ENCODE measurements at places on chromosomes 6 and 20.

DNA sequence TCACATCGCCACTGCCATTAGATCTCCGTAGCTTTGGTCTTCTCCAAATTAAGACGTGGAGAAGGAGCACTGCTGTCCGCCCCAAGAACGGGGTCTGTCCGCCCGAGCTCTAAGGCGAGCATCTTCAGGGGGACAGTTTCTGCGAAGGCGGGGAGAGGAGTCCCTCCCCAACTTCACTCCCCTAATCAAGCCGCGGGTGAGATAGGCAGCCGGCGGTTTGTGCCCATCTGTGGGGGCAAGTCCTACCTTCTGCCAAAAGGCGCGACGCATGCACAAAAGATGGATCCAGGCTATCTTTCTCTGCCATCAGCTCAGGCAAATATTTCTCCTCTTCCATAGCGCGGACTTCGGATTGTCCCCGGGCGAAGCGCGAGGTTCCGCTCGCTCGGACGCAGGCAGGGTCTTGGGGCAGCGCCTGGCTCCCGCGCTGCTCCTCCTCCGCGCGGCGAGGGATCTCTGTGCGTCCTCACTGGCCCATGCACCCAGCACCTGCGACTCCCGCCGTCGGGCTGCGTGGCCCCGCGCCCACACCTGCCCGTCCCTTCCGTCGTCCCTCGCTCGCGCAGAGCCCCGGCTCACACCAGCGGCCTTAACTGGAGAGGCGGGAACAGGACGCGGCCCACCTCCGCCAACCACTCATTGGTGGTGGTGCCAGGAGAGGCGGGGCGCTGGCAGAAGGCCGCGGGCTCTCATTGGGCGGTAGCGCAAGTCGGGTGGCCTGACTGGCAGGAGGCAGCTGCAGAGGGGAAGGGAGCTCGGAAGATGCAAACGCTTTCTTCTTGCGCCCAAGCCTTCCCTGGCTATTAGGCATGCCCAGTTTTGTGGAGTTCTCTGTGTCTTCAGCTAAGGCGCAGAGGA lies at the start of gene KHDRBS2:
KHDRBS2 (minus strand) TSS at position 614 of the 858 bp plus-strand sequence.
- no peak for DNase-seq

DNA sequence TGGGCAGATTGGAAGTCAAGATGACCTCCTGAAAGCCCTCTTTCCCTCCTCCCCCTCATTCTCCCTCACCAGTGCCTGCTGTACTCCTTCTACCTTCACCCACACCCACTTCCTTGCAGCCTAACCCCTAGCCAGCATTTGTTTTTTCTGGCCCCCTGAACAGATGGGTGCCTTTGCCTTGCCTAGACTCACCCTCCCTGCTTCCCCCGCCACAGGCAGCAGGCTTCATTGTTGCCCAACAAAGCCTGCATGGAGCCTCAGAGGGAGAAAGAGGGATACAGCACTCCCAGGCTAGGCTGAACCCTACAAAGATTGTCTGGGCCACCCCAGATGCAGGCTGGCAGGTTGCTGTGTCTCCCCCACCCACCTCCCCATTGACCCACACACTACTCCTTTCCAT lies 2.7 kb downstream of the MOCS1 start:
- no peak for DNase-seq

- no peak for DNase-seq
These were observed 13.2 kb upstream of the NEDD9 start for GRCh38 chr6:11245381-11246256.

DNA sequence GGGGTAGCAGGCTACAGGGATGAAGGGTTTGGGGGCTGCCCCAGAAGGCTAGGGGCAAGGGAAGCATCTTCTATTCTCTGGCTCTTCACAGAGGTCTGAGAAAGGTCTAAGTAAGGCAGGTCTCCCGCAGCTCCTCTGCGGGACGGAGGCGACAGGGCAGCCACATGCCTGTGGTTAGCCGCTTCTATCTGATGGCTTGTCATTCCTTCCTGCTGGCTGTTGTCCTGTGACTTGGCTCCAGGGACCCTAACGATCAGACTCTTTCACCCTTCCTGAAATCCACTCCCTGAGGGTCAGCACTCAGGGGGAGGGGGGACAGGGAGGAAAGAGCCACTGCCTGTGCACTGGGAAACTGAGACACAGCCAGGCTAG lies 673 bp downstream of the CST7 start:
- DNase-seq: no peak

GRCh38 chr20:46811224-46812084 lies 83.2 kb upstream of the EYA2 start:
- DNase-seq: no peak

DNA sequence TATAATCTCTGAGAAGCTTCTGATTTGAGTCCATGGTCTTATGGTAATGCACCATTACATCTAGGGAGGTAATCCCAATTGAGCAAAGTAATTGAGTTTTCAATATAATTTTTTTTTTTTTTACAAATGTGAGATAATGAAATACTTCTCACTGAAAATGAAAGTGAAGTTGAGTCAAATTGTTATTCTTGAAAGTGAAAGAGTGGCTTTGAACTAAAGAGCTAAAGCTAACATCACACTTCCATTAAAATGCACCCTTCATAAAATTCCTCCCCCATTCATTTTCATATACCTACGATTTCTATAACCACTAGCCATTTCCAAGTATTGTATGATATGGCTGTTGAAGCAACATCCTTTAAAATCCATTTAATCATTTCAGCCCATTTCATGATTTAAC lies 149.1 kb upstream of the IMPG1 start:
- DNase-seq: no peak

DNA sequence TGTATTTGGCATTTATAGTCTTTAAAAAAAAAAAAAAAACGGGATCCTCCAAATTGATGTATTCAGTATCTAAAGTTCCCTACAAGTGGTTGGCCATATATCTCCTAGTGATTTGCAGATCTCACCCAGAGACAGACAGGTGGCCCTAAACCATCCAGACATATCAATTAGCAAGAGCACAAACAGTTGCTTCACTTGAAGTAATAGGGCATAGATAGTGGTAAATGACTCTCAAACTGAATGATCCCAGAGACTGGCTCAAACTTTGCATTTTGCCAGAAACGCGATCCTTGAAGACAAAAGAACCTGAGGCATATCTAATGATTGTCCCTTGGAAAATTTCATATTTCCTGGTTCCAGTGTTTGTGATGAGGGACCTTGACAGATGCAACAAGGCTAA lies 54.6 kb downstream of the HMGCLL1 start:
- no peak for DNase-seq

DNA sequence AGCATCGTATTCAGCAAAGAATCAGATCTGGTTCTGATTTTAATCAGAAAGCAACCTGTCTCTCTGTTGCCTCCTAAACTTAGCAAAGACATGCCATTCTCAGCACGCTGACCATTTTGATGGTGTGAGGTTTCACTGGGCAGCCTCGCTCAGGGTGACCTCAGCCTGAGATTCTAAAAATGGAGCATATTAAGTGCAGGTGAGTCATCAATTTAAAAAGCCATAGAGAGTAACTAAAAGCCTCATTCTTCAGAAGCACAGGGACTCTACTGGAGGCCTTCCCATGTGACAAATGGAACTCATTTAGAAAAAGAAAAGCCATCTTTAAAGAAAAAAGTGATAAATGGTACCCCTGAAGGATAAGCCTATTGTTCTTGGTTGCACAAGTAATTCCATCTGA lies 91.3 kb downstream of the FILIP1 start:
- DNase-seq: no peak

- DNase-seq: no peak
These were observed 10.0 kb downstream of the RBM39 start for GRCh38 chr20:35731862-35732643.

- DNase-seq: no peak
These were observed 458.7 kb downstream of the RNF144B start for GRCh38 chr6:18845896-18846295.

DNA sequence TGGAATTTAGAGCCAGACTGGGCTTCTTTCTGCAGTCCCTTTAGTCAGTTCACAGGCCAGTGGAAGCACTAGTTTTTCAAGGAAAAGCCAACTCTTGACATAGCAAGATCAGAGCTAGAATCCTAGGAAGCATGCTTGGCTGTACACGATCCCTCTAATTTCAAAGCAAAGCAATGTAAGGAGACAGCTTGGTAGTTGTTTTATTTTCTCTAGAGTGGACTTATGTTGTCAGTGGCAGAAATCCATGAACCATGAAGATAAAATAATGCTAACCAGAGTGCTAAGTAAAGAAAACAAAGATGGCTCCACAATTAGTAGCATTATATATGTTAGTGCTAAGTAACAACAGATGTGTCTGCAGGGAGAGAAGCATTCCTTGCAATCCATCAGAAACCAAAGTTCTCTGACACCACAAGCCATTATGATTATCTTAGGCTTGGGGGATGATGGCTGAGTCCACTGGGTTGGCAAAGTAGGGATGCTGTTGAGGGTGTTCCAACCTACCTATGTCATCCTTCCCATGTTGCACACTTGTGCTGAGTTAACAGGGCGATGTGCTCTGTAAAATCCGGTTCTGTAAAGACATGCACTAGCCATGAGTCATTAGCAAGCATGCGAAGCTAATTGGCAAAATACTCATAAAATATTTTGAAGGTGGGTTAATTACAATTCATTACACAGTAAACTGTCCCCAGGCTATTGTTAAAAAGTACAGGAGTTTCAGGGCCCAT lies 115.2 kb downstream of the BMP2 start:
- DNase-seq: no peak

DNA sequence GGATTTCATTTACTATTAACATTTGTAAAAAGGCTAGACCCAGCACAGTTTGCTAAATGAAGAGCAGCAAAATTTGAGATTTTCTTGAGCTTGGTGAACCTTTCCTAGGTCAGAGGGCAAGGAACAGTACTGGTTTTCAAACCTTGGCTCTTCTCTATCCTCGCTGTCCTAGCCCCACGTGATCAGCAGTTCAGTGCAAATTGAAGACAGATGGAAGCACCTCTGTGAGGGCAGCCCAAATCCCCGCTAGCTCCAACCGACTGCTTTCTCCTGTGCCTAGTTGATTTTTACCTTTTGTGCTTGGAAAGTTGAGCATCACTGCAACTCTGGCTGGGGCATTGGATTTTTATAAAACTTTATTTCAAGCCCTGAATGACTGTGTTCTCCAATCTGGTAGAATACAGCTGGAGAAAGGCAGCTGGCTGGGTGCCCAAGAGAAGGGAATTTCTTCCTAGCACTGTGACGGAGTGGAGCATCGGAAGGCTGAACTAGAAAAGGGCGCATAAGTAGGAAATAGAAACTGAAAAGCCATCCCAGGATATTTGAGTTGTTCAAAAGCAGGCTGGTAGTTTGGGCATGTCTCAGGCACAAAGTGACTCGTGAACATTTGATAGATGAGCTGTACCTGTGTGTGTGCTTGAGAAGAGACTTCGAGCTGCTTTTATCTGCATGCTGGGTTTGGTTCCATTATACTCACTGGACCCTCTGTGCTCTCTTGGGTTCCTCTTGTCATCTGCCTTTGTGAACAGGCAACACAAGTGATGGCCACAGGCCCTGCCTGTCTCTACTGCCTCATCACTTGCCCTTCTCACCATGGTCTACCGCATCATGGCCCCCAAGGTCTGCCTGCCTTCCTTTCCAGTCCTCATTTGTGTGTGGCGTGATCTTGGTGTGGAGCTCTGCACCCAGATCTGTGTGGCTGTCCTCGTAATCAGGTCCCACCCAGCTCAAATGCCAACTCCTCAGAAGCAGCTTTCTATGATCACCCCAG lies 2.3 kb downstream of the RNF114 start:
- no peak for DNase-seq

DNA sequence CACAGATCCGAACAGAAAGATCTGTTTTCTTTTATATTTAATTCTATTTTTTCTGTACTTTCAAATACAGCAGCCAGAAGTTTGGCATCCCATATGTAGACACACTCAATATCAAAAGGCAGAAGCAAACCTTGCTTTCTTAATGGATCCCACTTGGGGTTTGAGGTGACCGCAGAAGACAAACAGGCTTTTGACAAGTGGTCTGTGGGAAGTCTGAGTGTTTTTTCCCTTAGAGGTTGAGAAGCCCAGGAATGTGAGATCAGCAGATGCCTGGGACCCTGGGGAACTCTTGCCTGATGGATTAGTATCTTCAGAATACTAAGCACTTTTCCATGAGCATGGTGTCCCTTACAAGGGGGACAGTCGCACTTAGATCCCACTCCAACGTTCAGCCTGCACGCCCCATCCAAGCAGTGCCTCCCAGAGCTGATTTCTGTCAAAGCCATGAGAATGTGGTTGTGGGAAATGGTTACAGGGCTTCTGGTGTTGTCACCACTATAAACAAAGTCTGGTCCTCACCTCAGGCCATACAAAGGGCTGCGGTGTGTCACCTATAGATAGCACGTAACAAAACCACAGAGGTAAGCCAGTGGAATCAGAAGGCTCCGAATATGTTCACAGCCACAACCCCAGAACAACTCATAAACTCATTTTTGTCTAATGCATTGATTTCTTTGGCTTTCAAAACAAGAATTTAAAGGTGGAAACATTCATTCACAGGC lies 12.7 kb downstream of the IL17F start:
- DNase-seq: no peak

- no peak for DNase-seq
These were observed 323.6 kb downstream of the CD83 start for GRCh38 chr6:14440940-14441781.

- DNase-seq: no peak
These were observed 17.8 kb downstream of the TMEM30A start for GRCh38 chr6:75266716-75267291.

DNA sequence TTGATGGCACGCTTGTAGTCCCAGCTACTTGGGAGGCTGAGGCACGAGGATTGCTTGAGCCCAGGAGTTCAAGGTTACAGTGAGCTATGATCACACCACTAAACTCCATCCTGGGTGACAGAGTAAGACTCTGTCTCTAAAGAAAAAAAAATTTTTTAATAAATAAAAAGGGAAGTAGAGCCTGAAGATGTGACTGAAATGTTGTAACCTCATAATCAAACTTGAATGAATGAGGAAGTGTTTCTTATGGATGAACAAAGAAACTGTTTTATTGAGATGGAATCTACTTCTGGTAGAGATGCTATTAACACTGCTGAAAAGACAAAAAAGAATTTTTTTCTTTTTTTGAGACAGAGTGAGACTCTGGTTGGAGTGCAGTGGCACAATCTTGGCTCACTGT lies 6.7 kb downstream of the MAK start:
- DNase-seq: no peak

GRCh38 chr6:36547646-36548400 lies 544 bp upstream of the STK38 start:
- DNase-seq: no peak

GRCh38 chr20:62195075-62195405 lies 12.2 kb downstream of the MTG2 start:
- no peak for DNase-seq

- DNase-seq: no peak
These were observed 917.8 kb upstream of the ADGRB3 start for GRCh38 chr6:67717281-67717680.

GRCh38 chr20:10565922-10566897 lies 107.6 kb downstream of the JAG1 start:
- DNase-seq: no peak

DNA sequence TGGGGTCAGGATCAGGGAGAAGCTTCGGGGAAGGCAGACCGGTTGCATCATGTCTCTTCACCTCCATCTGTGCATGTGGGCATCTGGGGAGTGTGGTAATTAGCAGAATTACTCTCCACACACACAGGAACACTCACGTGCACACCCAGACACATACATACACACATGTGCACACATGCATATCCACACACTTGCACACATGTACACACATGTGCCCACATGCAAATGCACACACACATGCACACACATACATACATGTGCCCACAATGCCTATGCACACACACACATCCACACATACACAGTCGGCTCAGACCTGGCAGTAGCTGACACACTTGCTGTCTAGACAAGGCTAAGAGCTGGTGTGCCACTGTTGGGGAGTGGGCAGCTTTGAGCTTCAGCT lies 212.3 kb upstream of the PMEPA1 start:
- DNase-seq: no peak
